Activated naive CD8-positive, alpha-beta T cell treated with anti-CD3 and anti-CD28 coated beads, Interleukin-2, amount 50 U/mL, for 16 hours (primary cell): ENCODE measurements at places on chromosomes 1 and 21.

GRCh38 chr1:60797351-60797750, 285.0 kb upstream of the NFIA start:
- no peak for DNase-seq

DNA sequence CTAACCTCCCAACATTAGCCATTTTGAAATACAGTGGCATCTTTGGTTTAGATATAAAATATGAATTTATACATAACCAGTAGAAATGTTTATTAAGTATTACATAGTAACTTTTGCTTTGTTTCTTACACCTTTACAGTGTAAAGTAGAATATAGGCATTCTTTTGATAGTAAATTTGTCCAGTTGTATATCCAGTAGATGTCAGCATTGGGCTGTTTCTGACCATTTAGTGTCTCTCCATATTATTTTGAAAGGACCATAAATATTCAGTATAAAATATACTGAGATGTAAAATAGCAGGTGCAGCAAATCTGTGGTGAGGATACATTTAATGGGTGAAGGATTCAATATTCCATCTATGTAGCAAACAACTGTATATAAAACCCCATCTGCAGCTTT, 115.8 kb upstream of the ZRANB2 start:
- DNase-seq = no peak

DNA sequence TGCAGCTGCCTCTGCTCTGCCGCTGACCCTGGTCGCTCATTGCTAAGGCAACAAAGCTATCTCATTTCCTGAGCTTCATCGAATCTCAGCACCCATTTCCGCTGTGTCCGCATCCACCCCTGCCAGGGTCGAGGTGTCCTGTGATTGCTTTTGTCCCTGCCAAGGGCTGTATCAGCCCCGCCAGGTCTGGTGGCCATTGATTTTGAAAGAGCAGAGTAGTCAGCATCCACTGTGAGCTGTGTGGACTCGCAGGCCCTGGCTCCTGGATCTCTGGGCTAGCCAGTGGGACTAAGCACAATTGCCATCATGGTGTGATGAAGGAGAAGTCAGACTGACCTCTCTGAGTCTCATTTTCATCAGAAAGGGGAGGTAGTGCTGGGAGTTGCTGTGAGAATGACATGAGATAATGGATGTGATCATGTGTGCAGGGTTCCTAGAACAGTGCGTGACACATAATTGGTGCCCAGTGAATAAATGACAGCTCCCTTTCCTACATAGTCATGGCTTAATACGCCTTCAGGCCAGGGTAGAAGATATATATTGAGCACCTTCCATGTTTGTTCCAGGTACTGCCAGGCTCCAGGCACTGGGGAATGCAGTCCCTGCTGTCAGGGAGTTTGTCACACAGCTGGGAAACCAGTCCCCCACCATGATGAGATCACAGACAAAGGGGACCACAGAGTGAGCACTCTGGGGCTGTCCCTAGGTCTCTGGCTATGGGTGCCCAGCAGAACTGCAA, 32.1 kb downstream of the NAV1 start:
- no peak for DNase-seq

- no peak for DNase-seq
Observed at GRCh38 chr1:67041841-67042503, 12.0 kb downstream of the SLC35D1 start.

DNA sequence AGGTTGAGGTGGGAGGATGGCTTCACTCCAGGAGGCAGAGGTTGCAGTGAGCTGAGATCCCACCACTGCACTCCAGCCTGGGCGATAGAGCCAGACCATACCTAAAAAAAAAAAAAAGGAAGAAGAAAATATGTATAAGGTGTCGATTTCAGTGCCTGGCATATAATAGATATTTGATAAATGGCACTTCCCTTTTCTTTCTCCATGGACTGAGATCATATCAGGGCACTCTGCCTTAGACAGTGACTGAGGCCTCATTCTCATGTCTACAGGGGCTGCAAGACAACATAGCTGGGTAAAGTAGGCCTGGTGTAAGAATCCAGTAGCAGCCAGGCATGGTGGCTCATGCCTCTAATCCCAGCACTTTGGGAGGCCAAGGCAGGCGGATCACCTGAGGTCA, 21.2 kb downstream of the PCAT6 start:
- DNase-seq = no peak

DNA sequence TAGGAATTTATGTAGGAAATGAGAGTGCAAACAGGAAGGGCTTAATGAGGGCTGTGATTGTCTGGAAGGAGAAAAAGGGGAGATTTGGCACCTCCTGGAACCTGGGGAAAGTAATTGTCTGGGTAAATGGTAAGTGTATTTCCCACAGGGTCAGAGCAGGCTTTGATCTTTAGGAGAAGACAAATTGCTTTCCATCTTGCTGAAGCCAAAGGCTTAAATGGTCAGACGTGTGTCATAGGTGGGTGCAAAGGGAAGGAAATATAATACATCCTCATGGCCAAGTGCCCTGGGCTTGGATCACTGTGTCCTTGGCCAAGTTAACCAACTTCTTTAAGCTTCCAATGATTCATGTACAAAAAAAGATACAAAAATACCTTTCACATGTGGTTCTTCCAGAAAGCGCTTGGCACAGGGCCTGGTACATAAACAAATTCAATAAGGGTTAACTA, 1.3 kb upstream of the DUSP23 start:
- no peak for DNase-seq

GRCh38 chr1:39625462-39626273, 13.8 kb downstream of the HEYL start:
- DNase-seq = no peak

GRCh38 chr1:168742994-168743650, 14.1 kb upstream of the DPT start:
- DNase-seq = no peak

DNA sequence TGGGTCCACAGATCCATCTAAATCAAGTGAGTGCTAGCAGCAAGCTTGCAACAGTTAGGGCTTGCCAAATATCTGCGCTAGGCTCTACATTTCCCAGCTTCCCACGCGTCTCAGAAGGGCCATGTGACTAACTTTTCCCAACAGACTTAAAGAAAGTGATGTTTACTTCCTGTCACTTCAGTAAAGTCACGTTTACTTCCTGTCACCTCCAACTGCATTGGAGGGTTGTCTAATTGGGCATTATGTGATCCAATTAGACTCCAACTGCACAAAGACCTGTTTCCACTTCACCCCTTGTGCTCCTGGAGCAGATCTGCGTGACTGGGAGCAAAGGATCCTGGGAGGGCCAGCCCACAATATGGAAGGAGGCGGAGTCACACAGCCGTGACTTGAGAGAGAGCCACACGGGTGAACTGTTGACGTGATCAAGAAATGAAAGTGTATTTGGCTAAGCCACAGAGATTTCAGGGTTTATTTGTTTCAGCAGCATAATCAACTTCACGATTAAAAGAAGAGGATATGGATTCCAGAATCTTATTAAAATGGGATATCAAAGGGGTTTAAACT, 77.7 kb downstream of the CYYR1 start:
- DNase-seq = no peak

DNA sequence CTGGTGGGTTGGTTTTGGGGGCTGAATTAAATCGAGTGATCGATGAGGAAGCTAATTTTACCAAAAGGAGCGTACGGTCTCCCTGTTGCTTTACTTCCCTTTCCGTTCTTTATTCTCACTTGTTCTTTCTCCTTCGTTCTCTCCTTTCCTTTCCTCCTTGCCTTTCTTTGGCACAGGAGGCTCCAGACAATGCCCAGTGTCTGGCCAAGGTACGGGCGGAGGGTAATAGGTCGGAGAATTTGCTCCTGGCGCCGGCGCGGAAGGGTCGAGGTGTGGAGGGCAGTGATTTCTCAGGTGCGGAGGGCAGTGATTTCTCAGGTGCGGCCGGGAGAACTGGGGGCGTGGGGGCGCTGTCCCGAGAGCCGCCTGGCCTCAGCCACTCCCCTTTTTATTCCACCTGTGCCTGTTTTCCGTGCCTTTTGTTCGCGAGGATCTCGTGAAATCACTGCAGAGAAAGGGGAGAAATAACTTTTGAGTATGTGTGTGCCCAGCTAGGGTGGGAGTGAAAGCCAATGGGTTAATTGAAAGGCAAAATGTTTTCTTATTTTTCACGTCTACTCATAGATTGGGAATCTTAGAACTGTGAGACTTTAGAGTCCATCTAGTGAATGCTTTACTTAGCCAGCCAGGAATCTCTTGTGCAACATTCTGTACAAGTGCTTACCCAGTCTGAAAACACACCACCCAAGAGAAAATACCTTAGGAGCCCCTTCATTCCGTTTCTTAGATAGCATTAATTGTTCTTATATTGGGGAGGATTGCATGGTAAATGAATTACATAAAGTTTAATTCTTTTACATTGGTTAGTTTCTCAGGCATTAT, 1.3 kb downstream of the FNBP1L start:
- no peak for DNase-seq

- no peak for DNase-seq
Observed at GRCh38 chr1:79929356-79929755, 922.8 kb upstream of the ADGRL4 start.

DNA sequence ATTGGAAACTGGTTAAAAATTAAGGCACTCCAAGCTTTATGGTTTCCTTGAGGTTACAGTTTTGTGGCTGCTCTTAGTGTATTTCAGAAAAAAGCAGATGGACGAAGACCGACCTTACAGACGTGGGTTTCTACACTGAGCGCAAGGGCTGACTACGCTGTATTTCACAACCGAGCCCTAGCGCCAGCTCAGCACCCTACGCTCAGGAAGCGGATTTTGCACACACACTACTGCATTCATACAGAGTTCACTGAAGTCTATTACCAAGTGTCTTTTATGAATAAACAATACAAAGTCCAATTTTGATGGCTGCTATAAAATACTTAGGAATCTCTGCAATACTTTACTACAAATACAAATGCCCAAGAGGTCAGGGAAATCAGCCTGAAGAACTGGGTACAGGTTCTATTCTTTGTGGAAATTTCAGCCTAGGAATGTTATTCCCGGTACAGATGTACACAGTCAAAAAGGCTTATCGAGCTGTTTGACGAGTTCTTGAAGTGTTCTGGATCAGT, 23.8 kb downstream of the PTTG1IP start:
- no peak for DNase-seq
